ENCODE measurements at places on chromosomes 2 and 18.

GRCh38 chr2:20434588-20435294, 12.1 kb upstream of the RHOB start:
- DNase-seq = no peak

- DNase-seq = no peak
Observed at GRCh38 chr2:33644215-33644614, 45.1 kb upstream of the FAM98A start.

GRCh38 chr18:47172476-47172875, 3.7 kb downstream of the IER3IP1 start:
- DNase-seq = no peak

DNA sequence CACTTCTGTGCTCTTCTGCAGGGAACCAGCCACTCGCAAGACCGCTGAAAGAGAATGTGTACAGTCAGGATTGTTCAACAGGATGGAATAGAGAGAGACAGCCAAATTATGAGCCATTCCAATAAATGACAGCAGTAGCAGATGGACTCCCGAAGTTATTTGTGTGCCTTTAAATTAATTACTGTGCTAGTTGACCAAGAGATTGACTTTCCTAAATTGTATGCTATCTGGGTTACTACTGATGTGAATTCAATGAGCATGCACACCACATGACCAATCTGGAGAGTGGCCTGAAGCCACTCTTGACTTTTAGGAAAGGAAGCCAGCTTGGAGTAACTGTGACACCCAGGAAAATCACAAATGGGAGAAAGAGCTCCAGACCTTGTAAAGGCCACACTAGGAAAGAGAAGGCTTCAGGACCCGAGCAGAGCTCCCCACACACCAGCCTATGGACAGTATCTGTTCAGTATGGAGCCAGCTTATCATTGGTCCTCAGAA, 52.8 kb downstream of the CHMP3 start:
- DNase-seq = no peak

DNA sequence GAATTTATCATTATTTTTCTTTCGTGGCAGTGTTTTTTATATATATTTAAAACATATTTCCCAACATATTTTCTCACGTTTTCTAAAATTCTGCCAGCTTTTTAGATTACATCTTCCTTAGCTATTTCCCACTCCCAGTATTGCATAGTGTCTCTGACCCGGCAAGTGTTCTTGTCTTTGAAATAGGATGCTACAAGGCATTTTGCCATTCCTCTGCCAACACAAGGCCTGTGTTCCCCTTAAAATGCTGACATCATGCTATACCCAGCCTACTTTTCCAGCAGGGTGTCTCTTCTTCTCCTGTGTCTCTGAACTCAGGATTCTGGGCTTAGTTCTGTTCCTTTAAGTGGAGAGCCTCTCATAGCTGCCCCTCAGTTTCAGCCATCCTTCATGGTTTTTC, 115.2 kb downstream of the DIS3L2 start:
- DNase-seq = no peak

DNA sequence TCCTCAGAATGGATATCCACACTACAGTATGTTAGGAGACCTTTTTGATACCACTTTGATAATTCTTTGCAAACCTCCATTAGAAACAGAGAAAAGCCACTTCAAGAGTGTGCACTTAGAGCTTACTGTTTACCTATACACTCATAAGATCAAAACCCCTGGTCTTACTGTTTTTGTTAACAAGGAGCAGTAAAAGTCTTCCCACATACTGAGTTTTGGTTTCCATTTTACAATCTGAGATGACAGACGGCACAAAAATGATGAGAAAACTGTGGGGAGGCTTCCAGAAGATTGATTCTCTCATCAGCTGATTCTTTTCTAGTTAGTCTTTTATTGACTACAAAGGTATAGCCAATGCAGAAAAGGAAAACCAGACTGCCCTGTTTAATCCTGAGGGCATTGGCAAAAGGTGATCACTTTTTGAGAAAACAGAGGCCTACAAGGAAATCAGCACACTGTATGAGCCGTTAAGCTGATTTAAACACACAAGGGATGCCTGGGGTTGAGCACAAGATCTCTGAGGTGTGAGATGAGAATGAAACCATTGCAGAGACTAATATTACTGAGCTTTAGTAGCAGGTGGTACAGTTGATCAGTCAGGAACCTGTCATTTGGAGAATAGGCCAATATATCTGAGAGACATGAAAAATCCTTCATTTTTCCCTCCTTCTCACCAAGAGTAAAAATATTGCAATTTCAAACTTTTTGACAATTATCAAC, 368.6 kb downstream of the GRB14 start:
- DNase-seq = no peak

GRCh38 chr2:232174662-232175061, 203.9 kb upstream of the ALPP start:
- DNase-seq = no peak

DNA sequence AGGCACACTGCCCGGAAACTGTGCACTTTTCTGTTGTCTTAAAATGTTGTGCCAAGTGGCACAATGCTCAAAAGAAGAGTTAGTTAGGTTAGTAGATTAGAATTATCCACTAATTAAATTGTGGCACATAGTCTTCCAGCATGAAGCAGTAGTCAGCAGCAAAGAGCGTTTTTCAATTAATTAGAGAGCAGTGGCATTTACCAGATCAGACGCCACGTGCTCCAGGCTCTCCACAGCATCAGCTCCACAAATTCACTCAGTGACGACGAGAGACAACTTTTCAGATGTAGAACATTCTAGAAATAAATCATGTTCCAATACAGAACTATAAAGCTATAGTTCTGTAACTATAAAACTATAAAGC, 16.4 kb upstream of the RTTN start:
- no peak for DNase-seq

DNA sequence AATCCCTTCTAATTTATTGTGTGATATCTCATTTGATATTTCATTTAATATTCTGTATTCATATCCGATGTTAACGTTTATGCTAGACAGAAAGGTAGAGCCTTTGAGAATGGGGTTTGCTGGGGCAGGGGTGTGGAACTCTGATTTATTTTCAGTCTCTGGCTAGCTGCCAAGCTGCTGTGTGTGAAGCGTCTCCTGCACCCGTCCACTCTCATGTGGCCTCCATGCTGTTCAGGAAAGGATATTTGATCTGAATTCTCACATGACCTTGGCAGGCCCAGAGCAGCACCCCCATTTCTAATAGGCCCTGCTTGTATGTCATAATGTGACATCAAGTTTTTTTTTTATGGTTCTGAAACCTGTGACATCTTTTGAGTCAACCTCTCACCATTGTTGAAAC, 1.6 kb downstream of the IL1R1 start:
- DNase-seq = no peak

GRCh38 chr2:235641956-235642355, 148.1 kb downstream of the AGAP1 start:
- no peak for DNase-seq

Measured in SW 1271 (cell line).